Cardiac fibroblast (primary cell): ENCODE measurements at places on chromosomes 2 and 18.
A peak's percentile ranks its signal among the peaks of the same experiment; 100 is the strongest.

GRCh38 chr18:53909668-53910067 is 314.8 kb downstream of the MBD2 start:
- peak; percentile 13 for DNase-seq

- no peak for DNase-seq
These were observed 63.9 kb upstream of the EML6 start for GRCh38 chr2:54659527-54659926.

DNA sequence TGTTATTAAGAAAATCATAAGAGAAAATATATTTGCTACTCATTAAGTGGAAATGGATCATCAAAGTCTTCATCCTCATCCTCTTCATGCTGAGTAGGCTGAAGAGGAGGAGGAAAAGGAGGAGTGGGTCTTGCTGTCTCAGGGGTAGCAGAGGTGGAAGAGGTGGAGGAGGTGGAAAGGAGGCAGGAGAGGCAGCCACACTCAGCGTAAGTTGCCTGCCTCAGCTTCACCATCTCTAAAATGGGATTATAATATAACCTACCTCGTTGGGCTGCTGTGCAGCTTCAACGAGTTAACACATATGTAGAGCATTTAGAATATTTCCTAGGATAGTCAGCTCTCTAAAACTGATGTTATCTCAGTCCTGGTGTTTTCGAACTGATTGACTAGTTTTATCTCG is 4.3 kb upstream of the MYO1B start:
- DNase-seq, result no peak

GRCh38 chr18:47758000-47758399 is 172.5 kb downstream of the SMAD2 start:
- DNase-seq, result peak; percentile 5

GRCh38 chr2:24723191-24723590 is 70.0 kb downstream of the PTRHD1 start:
- no peak for DNase-seq

DNA sequence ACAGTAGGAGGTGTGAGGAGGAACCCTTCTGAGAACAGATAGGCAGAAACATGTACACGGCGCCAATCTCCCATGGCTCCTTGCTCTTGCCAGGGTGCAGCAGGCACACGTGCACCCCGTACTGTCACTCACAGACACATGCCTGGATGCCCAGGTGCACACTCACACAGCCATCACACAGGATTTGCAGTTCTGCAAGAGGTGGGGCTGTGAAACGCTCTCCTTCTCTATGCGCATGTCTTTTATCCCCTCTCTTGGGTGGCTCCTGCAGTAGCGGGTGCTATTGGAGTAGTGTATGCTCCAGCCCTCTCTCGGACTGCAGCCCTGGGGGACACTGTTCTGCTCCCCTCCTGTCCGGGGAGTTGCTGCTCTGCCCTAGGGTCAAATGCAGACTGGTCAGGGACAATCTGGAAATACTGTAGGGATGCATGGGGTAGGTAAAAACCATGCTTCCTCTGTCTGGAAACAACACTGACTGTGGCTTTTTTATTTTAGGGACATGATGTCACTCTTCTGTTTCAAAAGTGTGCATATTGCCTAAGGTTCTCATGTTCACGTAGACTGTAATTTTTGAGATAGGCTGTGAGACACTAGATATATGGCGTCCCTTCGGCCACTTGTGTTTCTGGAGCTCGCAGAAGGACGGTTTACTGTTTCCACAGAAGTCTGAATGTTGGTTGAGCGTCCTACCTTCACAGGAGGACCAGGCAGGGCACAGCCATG is 118.5 kb downstream of the PRKCE start:
- no peak for DNase-seq

- DNase-seq, result peak; percentile 87
These were observed 378.6 kb upstream of the CWC22 start for GRCh38 chr2:180385601-180386201.

DNA sequence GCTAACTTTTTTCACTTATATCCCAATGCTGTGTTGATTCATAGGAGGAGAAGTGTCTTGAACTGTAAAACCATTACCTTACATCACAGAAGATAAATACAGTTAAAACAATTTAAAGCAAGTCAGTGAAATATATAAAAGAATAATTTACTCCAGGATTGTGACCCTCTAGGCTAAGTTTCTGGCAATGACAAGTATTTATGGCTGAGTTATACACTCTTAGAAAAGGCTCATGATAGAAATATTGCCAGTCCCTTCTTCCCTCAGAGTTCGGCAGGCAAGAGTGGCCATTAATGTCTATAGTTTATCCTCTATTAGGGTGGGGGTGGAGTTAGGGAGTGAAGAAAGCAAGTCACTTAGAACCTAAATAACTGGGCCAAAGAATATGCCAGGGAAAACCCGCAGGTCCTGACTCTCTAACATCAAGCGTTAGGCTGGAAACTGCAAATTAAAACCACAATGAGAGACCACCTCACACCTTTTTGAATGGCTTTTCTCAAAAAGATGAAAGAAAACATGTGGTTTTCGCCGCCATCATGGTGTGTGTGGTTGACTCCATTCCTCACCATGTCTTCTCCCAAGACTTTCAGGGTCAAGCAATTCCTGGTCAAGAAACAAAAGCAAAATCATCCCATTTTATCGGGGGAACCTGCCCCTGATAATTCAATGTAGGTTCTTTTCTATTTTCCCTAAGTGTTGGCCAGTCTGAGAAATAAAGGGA is 69.3 kb downstream of the CD226 start:
- no peak for DNase-seq

GRCh38 chr18:51614033-51614432 is 416.6 kb upstream of the MEX3C start:
- peak; percentile 94 for DNase-seq

DNA sequence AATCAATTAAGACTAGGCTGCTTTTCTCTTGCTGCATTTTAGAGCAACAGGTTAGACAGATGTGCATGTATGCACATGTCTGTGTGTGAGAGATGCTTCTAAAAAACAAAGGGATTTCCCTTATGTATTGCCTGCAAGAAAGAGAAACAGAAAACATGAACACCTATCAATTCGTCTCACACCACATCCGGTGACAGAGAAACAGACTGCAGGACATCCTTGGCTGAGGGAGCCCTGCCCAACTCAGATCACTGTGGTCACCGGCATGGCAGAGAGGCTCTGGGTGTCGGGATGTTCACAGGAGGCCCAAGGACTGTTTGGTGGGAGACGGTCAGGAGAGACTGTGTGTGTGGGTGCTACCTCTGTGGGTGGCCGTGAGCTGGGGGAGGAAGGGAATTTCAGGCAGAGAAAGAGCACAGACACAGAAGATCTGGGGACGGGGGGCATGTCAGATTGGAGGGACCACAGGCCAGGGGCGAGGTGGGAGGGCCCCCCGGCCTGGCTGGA is 24.9 kb downstream of the FHL2 start:
- peak; percentile 14 for DNase-seq

GRCh38 chr18:53375621-53376020 is 848.8 kb downstream of the MBD2 start:
- no peak for DNase-seq

DNA sequence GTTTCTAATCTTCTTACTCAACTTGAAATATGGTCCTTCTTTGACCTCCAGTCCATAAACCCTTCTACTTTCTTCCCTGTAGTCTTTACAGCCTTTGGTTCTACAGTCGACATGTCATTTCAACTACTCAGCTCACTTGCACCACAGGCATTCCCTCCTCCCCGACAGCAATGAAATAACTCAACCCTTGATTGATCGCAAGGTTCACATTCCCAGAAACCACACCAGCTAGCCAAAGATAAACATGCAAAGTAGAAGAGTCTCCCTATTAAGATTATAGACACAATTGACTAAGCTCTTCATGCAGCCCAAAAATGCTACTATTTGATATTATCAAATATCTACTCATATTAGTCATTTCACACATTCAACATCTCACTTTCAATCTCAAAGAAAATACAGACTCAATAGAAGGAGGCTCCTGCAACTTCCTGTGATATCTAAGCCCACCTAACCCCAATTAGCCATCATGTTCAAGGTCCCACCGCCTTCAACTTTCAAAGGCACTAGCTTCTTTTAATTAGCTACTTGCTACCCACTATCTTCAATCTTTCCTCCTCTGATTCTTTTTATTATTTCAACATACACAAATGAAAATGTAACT is 50.8 kb downstream of the RTTN start:
- peak; percentile 52 for DNase-seq

GRCh38 chr18:56391931-56392590 is 246.3 kb downstream of the TXNL1 start:
- DNase-seq, result no peak

GRCh38 chr18:22475426-22476100 is 57.8 kb upstream of the CTAGE1 start:
- no peak for DNase-seq

GRCh38 chr2:118604371-118604770 is 243.1 kb downstream of the EN1 start:
- DNase-seq, result no peak

DNA sequence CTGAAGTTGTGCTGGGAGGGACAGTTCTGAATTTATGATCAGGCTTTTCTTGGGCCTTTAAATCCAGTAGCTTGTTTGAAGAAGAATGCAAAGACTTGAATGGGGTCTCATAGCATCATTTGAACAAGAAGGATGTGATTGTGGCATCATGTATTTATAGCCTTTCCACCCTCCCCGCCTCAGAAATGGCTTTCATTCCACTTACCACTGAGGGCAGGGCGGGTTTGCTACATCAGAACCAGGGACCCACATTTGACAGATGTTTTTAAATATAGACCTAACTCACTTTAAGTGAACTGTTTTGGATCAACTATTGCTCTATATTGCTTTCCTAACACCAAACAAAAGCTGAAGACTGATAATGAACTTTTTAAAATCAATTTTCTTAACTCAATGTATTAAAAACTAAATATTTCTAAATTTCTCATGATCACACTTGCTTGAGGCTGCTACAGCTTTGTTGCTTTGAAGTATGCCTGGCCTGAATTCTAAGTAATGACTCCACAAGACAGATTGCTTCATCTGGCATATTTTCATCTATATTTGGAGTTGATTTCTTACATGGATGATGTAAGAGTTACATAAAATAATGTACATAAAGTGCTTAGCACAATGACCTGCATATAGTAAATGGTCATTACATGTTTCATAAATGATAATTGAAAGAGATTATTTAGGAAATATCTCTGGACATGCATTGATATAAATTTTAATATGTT is 1552.9 kb upstream of the SLC39A10 start:
- peak; percentile 64 for DNase-seq

DNA sequence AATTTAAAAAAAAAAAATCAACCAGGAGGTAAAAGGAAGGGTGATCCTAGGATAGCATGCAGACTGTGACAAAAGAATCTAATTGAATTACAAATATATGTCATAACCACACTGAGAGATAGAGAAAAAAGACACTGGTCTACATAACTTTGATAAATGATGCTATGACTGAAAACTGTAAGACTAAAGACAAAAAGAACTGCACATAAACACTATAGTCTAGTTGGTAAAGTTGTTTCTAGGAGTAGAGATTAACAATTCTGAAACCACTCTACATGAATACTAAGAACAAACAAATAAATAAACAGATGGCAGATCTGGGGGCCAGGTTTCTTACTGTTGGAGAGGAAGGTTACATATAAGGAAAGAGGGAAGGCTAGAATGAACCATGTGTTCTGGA is 14.6 kb upstream of the CHAC2 start:
- DNase-seq, result no peak

GRCh38 chr2:203562268-203562667 is 27.2 kb upstream of the RAPH1 start:
- no peak for DNase-seq
